Stimulated activated CD4-positive, alpha-beta T cell treated with anti-CD3 and anti-CD28 coated beads, Interleukin-2, amount 100 ng/mL, for 24 hours (primary cell): ENCODE measurements at places on chromosomes 16 and 17.

- DNase-seq, result no peak
Measured at GRCh38 chr16:11084876-11085485, 140.6 kb downstream of the CLEC16A start.

DNA sequence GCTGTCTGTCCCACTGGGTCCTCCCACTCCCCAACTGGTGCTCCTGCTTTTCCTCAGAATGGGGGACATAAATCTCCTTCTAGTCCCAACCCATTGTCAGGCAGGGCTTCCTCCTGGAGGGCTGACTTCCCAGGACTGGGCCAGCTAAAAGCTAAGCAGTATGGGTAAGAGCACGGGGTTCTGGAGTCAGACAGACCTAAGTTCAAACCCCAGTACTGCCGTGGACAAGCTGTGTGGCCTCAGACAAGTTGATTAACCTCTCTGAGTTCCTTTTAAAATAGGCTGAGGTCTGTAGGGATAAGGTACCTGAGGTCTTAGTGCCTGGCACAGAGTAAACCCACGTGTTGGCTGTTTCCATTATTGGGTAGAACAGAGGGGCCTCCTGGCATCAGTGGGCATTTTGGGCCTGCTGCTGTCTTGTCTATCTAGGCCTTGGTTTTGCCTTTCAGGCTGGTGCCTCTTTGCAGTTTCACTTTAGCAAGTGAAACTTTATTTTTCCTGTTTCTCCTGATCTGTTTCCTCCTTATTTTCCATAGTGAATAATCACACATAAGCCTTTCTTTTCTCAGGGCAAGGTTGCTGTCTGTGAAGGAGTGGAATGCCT lies 114.6 kb downstream of the PRKCB start:
- no peak for DNase-seq

DNA sequence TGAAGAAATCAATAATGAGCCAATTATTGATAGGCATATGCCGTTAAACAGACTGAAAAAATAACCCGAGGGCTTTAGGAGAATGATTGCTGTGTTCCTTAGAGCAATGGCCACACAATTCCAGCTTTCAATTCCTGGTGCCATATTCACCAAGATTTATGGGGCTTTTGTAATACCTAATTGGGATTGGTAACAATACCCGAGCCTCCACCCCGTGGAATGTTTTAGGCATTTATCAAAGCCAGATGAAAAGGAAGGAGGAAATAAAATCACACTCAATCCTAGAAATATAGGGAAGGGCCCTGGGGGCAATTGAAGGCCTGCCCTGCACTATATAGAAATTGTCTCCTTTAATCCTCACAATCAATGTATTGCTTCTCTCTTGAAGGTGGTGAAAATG lies 42.1 kb upstream of the MLYCD start:
- DNase-seq, result no peak

- DNase-seq, result no peak
Measured at GRCh38 chr16:5252791-5253190, 155.2 kb upstream of the EEF2KMT start.

- DNase-seq, result peak; percentile 84
Measured at GRCh38 chr17:32998111-32998886, 6.7 kb downstream of the SPACA3 start.

GRCh38 chr16:31568577-31569359 lies 41.1 kb downstream of the AHSP start:
- peak; percentile 15 for DNase-seq

GRCh38 chr17:78708510-78708973 lies 73.5 kb downstream of the CYTH1 start:
- DNase-seq, result peak; percentile 68
